Tibial nerve (tissue), 4 donors: ENCODE measurements at places on chromosomes 3 and 15. TPM values are rescaled to one million over a fixed set of nuclear protein-coding genes. Genes with fewer than 3 reads are reported as not detected.

DNA sequence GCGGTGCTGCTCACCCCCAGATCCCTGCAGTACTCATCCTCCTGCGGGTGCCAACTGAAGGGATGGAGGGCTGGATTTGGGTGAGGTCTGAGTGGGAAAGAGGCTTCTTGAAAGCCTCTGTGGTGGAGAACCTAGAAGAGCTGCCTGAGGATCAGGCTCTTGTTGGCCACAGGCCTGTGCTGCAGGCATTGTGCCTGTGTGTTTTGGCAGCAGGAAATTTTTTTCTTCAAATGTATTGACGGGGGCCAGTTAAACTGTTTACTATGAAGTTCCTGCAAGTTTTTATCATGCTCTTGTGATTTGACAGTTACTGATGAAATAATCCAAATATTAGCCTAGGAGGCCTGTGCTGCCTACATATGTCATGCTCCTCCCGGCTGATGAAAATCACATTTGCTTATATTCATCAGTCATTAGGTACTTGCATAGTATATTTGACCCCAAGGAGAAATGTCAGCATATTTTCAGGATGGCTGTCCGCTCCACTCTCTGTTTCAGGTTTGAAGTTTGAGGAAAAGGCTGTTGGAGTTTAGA, 103.1 kb downstream of the THSD4 start:
- no peak overlapping the region for H3K4me3 ChIP-seq
- no peak for DNase-seq
- H3K27me3 ChIP-seq: no peaks in the 10 kb centered on the region

DNA sequence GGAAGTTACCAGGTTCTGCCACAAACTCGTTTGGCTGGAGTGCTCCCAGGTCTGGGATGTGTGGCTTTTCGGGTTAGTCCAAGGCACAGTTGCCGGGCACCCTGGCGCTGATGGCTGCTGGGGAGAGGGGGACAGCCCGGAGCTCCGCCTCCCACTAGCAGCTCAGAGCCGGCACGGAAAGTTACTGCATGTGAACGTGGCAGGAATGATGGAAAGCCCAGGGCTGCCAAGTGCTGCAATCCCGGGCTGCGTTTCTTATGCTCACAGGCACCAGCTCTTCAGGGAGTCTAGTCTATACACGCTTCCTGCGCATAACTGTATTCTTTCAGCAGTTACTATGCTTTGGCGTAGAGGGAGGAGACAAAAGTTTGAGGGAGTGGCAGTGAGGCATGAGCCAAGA, 141.8 kb upstream of the ICE2 start:
- DNase-seq: no peak
- no peaks in the 10 kb centered on the region for H3K36me3 ChIP-seq
- no peak overlapping the region for H3K4me3 ChIP-seq
- no peak overlapping the region for H3K27ac ChIP-seq

DNA sequence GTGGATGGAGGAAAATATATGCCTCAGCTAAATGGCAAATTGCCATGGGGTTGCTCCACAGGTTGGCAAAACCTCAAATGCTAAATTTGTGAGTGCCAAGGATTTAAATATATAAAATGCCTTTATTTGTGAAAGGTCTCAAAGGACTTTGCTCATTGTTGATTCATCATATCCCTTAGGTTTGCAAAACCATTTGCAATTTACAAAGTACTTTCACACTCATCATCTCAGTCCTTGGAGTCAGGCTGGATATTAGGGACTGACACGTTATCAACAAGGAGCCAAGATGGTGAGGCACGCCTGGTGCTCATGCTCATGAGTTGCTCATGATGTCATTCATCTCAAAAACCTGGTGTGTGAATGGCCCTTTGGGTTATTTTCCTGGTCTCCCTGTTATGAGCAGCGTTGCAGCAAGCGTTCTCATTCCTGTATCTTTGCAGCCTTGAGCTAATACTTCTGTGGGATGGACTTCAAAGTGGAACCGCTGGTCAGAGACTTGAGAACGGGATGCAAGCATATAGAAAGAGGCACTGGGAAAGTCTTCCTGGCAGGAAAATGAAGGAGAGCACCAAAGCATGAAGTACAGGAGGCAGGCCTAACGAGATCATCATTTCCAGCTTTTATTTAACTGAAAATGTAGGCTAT, 66.0 kb downstream of the MYO1E start:
- no peaks in the 10 kb centered on the region for H3K27me3 ChIP-seq
- no peaks in the 10 kb centered on the region for H3K4me1 ChIP-seq
- no peak for DNase-seq
- H3K27ac ChIP-seq: no peak overlapping the region
- no peaks in the 10 kb centered on the region for H3K36me3 ChIP-seq

IRAK2 gene
- 4.2 TPM for total RNA-seq

NANOGP8 gene
- total RNA-seq: 1.2 TPM

ADCY5 gene
- 22.7 TPM for total RNA-seq
